ENCODE measurements at places on chromosomes 2 and 18. TPM values are rescaled to one million over a fixed set of nuclear protein-coding genes. Genes with fewer than 3 reads are reported as not detected.
A peak's percentile ranks its signal among the peaks of the same experiment; 100 is the strongest.

Gene SALL3
- not detected for total RNA-seq

Gene GPR39
- total RNA-seq = 10.5 TPM

Gene LAMA1
- total RNA-seq = 7.5 TPM

Gene TRIB2
- total RNA-seq = 5.0 TPM

Gene MZT2A
- 206 TPM for total RNA-seq

Gene ARHGEF4
- 22.5 TPM for total RNA-seq

Gene GALR1
- not detected for total RNA-seq

Gene HOXD12
- not detected for total RNA-seq

Gene ANKRD30BL
- total RNA-seq = not detected

Gene RIT2
- total RNA-seq = not detected

Gene MRPL44
- 33.2 TPM for total RNA-seq

GRCh38 chr18:78813156-78813555 is 166.5 kb upstream of the SALL3 start:
- DNase-seq = no peak

GRCh38 chr2:88690591-88691338 is 708 bp upstream of the RPIA start:
- DNase-seq = no peak

DNA sequence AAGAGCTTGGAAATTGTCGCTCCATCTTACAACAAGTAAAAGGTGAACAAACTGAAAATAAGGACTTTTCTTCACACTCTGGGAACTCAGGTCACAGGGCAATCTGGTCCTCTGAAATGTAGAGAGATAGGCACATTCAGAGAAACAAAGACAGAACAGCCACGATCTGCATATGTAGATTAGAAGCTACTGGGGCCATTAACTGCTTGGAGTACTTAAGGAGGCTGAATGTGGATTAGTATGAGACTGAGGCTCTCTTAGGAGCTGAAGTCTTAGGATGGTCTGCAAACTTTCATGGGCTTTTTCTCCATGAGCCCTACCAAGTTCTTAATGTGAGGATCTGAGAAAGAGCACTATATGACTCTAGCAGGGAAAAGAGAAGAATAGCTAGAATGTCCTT is 265.3 kb upstream of the NXPH2 start:
- DNase-seq = no peak

- no peak for DNase-seq
Observed at GRCh38 chr18:55001394-55002024, 42.2 kb upstream of the CCDC68 start.

GRCh38 chr2:174686430-174686829 is 77.8 kb downstream of the CHRNA1 start:
- no peak for DNase-seq

DNA sequence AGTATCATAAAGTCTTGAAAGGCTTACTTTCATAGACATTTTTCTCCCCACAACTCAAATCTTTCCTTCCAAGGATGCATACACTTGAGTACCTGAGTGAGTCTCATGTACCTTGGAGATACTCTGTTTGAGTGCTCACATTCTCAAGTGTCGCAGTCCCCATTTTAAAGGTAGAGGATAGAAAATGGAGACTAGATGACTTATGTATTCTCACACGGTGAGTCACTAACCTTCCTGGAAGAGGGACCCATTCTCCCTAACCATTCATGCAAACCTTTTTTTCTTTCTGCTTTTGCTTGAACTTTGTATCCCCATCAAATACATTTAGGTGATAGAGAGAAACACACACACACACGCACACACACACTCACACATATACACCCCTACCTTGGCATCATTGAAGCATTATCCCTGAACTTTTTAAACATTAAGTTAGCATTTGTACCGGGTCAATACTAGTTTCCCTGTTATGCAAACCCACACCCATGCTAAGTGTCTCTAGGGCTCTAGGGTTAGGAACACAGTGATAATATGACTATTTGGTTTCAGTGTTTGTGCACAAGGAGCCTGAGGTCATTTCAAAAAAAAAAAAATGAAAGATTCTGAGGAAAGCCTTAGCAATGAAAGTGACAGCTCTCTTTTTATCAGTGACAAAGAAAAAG is 236.2 kb downstream of the IKZF2 start:
- DNase-seq = no peak

GRCh38 chr2:71690876-71691475 is 237.6 kb downstream of the DYSF start:
- DNase-seq = no peak

GRCh38 chr2:62313449-62314227 is 117.7 kb downstream of the B3GNT2 start:
- no peak for DNase-seq

DNA sequence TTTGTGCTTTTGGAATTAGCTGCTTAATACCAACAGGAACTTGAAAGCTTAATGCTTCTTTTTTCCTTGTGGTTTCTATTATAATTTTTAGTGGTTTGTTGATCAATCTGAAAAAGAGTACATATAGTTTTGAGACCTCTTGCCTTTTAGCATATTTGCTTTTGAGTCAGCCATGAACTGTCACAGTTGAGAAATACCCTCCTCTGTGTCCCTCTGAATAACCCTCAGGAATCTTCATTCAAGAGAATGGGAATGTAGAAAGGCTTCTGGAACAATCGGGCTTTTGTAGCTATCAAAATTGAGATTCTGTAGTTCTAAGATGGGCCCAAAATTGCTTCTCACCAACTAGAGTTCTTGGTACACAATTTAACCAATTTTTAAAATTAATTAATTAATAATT is 451.1 kb upstream of the TRIB2 start:
- no peak for DNase-seq

DNA sequence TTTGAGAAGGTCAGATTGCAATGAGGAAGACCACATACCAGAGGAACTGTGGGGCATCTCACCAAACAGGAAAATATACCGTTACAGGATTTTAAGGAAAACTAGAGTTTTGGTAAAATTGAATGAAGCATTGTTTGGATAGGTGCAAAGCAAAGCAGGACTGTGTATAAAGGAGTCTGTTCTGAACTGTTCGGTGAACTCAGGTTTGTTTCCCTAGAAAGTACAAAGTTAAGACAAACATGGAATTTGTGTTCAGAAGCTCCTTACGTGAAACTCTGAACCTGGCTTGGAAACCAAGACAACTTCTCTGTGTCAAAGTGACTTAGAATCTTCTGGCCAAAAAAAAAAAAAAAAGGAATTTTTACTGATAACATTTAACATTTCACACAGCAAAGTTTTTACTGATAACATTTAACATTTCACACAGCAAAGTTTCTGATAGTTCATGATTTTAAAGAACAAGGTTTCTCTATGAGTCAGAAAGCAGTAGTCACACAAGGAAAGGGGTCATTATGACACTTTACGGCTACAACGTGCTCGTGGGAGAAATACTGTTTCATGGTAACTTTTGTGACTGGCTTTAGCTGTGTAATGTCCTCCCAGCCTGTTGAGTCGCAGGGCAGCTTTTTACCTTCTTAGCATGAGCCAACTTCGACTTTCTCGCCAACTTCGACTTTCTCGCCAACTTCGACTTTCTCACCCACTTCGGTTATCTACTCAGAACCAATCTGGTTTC is 21.2 kb upstream of the TET3 start:
- DNase-seq = no peak

GRCh38 chr2:210132239-210132638 is 39.0 kb downstream of the KANSL1L start:
- no peak for DNase-seq

- DNase-seq = no peak
Observed at GRCh38 chr2:229832510-229832898, 89.3 kb downstream of the TRIP12 start.

DNA sequence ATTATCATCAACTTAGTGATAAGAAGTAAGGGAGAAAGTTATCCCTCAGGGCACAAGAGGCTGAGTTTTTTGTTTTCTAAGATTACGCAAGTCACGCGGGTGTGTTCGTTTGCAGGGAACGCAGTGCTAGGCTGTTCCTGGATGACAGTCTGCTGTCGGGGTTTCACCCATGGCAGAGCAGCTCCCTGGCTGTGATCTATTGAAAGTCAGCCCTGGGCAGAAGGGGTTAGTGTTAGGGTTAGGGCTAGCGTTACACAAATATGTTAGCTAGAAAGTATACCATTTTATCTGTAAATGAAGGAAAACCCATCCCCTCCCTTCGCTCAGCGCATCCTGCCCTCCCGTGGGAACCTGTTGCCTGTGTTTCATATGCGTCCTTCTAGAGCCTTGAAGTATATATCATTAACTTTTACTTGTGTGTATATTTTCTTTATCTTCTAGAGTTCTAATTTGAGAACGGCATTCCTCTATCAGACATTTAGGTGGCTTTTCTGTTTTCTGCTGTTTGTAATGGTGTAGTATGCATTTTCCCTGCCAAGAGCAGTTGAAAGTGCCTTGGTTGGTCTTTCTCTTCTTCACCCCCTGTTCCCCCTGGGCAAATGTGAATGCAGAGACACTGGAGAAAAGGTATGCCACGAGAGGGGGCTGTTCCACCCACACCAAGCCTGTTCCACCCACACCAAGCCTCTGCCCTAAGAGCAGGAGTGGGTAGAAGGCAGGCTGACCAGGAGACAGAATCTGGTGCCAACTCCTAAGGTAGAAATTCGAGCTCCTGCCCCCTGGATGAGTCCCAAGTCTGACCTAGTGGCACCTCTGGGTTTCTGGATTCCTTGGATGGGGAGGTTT is 47.0 kb downstream of the ARMC9 start:
- no peak for DNase-seq

DNA sequence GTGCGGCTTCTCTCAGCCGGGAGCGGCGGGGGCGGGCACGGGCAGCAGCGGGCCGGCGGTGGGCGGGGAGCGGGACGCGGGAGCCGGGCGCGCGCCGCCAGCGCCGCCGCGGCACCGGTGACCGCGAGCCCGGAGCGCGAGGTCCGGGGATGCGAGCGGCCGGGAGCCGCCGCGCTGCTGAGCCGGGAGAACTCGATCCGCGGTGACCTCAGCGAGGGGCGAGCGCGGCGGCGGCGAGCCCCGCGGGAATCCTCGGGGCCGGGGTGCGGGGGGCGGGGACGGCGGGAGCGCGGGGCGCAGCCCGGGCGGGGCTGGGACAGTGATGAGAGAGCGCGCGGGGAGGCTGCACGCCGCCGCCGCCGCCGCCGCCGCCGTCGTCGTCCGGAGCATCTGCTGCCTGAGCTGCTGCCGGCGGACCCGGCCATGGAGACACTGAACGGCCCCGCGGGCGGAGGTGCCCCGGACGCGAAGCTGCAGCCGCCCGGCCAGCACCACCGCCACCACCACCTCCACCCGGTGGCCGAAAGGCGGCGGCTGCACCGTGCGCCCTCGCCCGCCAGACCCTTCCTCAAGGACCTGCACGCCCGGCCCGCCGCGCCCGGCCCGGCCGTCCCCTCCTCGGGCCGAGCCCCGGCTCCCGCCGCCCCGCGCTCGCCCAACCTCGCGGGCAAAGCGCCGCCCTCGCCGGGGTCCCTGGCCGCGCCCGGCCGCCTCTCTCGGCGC is at the start of gene MTCL1:
MTCL1 (plus strand) TSS at position 319 of the 723 bp plus-strand sequence; CDS start at position 424, 105 bp downstream.
- DNase-seq = no peak

GRCh38 chr18:76149284-76149683 is 345.8 kb downstream of the ZNF516 start:
- no peak for DNase-seq

DNA sequence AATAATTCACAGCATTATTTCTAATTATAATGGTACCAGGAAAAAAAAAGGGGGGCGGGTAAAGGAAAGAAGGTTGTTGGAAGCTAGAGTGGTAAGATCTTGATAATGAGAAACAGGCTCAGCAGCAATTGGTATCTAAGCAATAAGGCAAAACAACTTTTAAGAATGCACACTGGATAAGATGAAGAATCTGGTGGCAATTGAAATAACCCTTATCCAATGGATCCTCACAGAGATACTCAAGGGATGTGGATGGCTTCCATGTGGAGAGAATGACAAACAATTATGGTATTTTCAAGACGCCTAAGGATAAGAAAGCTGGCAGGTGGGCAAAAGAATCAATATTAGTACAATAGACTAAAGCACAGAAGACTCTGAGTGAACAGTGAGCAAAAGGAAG is 153.6 kb downstream of the UPP2 start:
- no peak for DNase-seq

DNA sequence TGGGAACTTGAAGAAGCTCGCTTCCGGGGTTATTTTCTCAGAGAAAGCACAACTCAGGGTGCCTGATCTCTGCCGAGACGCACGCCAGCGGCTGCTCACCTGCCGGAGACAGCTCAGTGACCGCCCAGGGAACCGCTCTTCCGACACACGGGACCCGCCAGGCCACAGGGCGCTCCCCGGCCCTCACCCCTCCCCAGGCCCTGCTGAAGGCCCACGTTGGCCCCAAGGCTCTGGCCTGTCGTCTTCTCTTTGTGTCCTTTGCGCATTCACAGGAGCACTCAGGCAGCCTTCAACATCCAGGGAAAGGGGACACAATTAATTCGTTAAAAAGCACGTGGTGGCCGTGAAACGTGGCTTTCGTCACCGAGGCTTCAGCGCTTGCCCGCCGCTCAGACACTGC is 276.3 kb upstream of the SALL3 start:
- no peak for DNase-seq

GRCh38 chr2:39150890-39151497 is 30.1 kb upstream of the SOS1 start:
- no peak for DNase-seq

GRCh38 chr2:17814601-17815000 is 1.7 kb upstream of the MSGN1 start:
- peak; percentile 80 for DNase-seq

DNA sequence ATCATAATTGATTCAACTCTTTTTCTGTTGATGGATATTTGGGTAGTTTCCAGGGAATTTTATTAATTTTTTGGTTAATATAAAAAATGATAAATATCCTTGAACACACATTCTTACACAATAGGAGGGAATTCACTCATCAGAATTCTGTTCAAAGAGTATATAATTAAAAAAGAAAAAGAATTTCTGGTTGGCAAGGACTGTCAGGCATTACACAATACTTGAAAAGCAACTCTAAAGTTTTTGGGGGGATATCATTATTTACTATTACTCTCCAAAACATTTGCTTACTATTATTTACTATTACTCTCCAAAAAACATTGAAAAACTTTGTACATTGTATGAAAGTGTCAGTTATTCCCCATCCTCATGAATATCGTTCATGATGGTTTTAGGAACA is 38.0 kb downstream of the G6PC2 start:
- DNase-seq = no peak

DNA sequence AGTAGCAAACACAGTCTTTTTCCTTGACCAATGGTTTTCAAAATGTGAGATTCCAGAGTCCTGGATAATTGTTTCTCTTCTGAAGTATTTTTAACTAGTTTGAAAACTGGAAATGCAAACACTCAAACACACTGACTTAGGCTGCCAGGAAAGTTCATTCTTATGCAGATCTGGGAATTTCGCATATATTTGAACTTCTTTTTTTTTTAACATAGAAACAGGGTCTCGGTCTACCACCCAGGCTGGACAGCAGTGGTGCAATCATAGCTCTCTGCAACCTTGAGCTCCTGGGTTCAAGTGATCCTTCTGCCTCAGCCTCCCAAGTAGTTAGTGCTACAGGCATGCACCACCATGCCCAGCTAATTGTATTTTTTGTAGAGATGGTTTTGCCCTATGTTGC is 79.6 kb downstream of the DYM start:
- no peak for DNase-seq

All from foreskin keratinocyte (primary cell).